ENCODE measurements at places on chromosomes 1 and 21.
A peak's percentile ranks its signal among the peaks of the same experiment; 100 is the strongest.

GRCh38 chr21:25862596-25862995, 127.8 kb downstream of the GABPA start:
- DNase-seq, result no peak

GRCh38 chr1:186014370-186015037, 280.3 kb downstream of the HMCN1 start:
- no peak for DNase-seq

GRCh38 chr1:113868387-113869083, 3.0 kb downstream of the PTPN22 start:
- DNase-seq, result peak; percentile 48

DNA sequence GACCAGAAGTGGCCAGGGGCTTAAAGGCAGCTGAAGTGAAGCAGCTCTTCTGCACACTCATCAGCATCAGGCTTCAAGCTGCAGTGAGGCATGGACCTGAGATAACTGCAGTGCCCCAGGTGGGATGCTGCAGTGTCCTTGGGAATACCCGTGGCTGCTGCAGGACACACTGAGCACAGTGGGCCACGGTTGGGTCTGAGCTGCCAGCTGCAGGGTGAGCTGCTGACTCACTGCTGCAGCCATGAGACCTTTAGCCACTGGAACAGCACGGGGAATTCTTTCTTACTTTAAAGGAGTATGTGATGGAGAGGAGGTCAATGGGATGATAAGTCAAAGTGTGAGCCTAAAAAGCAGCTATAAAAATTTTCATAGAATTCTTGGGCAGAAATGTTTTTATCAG, 102.1 kb downstream of the XCL2 start:
- DNase-seq, result no peak

DNA sequence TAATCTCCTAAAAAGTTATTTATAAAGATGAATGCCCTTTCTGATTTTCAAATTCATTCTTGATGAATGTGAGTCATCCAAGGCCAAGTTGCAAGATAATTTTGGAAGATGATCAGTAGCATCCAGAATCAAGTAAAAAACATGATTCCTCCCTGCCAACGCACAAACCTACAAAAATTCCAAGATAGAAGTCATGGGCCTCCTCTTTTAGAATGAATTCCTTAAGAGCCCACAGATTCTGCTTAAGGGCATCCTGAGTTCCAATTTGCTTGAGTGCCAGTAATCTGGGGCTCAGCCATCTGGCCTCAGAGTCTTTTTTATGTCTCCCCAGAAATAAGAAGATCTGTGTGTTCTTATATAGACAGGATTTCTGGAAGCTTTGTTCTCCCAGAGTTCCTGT, 23.2 kb upstream of the SPATA6 start:
- no peak for DNase-seq

DNA sequence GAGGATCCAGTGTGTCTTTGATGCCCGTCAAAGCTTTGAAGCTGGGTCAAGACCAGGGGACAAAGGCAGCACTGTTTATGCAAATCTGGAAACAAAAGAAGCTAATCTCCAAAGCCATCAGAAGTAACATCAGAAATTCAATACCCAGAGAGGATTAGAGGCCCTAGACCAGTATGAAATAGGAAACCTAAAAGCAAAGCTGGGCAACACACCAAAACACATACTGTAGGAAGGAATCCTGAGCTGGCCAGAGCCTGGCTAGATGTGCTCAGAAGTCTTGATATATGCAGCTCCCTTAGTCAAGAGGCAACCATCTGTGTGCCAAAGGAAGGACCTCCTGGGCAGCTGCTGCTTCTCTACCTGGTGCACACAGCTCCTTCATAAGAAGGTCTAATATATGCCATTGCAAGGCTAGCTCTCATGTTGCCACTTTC, 12.3 kb downstream of the COLGALT2 start:
- peak; percentile 66 for DNase-seq

GRCh38 chr1:91552091-91552490, 51.4 kb downstream of the CDC7 start:
- no peak for DNase-seq

DNA sequence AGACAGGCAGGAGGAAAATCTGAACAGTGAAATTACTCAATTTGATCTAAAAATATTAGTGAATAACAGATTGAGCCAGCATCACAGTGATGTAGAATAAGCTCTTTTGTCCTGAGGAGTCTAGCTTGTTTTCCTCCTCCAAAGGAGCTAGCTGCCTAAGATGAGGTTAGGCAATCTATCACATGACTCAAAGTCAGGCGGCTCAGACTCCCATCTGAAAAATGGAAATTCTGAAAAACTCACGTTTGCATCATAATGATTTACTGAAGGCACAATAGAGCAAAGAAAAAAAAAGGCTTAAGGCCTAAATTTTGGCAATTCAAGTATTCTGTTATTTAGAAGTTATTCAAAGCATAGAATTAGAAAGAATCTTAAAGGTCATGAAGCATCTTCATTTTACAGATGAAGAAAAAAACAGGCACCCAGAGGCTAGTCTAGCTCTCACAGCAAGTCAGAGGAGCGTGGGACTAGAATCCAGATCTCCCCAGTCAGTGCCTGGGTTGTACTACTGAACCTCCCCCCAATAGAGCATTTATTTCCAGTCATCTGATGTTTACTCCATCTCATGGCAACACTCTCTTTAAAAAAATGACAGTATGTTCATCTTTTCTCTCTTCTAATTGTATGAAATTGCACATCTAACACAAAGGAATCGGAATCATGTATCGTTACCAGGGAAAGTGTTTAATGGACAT, 62.5 kb upstream of the ATF3 start:
- peak; percentile 20 for DNase-seq

DNA sequence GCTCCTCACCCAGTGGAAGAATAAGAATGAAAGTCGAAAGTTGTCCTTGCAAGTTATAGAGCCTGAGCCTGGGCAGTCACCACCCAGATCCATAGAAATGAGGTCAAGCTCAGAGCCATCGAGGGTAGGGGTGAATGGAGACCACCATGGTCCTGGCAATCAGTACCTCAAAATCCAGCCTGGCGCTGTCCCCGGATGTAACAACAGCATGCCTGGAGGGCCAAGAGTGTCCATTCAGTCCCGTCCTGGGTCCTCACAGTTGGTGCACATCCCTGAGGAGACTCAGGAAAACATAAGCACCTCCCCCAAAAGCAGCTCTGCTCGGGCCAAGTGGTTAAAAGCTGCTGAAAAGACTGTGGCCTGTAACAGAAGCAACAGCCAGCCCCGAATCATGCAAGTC, 41.8 kb downstream of the PLPPR4 start:
- no peak for DNase-seq

DNA sequence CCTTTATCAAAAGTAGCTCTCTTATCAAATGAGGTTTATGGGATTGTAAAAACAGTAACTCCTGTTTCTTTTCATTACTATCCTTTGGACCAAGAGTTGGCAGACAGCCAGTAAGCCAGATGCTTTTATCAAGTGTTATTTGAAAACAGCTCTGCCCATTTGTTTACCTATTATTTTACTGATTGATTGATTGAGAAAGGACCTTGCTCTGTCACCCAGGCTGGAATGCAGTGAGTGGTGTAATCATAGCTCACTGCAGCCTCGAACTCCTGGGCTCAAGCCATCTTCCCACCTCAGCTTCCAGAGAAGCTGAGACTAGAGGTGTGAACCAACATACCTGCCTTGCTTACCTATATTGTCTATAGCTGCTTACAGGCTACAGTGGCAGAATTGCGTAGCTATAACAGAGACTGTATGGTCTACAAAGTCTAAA, 3.6 kb downstream of the PRKAB2 start:
- peak; percentile 22 for DNase-seq

DNA sequence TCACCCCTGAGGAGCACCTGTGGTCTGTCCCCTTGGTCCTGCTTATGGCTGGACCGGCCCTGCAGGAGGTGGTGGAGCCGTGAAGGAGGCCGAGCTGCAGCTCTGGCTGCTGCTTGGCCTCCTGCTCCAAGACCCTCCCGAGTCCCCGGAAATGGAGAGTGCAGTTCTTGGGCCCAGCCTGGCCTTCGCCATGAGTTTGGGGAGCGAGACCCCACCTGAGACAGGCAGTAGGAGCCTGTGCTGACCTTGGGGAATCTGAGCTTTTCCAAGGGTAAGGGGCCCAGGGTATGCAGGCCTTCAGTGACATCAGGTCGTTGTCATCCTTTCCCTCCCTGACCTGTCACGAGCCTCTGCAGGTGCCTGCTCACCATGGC, 14.1 kb downstream of the TMEM201 start:
- DNase-seq, result no peak

DNA sequence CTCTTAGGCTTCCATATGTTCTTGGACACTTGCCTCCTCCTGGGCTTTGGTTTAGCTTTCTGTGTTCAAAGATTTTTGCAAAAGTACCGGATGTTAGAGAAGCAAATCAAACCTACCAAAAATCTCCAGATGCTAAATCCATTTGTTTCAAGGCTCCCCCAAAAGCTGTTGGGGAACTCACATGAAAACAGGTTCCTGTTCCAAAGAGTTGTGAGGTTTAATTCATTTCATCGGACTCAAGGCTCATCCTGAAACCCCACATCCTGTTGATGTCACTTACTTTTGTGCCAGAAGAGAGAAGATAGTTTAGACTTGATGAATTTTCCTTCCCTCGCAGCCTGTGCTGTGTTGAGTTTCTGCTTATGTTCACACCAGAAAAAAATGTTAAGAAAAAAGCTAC, 41.7 kb upstream of the RXRG start:
- no peak for DNase-seq

DNA sequence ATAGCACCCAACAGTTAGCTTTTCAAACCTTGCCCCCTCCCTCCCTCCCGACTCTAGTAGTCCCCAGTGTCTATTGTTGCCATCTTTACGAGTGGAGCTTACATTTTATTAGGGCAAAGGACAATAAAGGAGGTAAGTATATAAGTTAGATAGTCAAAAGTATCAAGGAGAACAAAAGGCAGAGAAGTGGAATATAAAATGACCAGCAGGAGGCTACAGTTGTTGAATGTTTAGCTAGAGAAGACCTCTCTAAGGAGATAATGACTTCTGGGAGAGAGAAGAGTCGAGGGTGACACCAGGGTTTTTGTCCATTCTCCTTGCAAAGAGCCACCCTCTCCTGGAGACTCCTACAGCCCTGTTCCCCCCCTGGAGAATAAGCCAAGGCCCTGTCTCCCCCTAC, 48.7 kb downstream of the SYT6 start:
- DNase-seq, result no peak

GRCh38 chr1:193342811-193343210, 156.4 kb upstream of the B3GALT2 start:
- DNase-seq, result no peak

- DNase-seq, result no peak
Observed at GRCh38 chr1:176682830-176683535, 220.0 kb downstream of the PAPPA2 start.

DNA sequence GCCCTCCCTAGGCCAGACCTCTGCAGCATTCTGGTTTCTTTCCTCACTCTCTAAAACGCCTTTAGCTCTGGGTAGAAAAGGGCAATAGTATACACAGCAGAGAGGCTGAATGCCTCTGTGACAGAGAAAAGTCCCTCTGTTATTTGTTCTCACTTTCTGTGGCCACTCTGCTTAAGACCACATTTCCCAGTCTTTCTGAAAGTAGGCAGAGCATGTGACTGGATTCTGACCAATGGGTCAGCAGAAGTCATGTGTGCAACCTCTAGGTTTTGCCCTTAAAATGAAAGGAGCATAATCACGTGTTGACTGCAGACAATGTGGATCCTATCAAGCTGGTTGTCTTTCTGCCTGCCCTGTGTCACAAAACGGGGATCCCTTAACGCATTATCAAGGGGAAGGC, 79.7 kb upstream of the MARK1 start:
- no peak for DNase-seq

DNA sequence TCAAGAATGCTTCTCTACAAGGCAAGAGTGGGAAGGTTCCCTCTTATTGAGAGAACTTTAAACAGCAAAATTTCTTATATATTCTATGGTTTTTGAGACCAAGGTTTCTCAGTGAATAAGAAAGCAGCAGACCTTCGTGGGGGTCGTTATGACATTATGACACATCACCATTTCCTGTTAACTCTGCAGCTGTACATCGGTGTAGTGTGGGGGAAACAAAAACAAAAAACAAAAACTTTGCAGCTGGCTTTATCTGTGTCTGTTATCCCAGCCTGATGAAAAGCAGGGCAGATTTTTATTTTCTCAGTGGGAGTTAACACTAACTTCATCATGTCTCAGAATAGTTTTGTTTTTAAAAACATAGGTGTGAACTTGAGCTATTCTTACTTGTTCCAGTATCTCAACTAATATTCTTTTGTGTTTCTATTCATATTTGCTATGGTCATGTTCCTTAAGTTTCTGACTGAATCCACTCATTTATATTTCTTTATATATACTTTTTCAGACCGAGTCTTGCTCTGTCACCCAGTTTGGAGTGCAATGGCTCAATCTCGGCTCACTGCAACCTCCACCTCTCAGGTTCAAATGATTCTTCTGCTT, 2.1 kb downstream of the SDE2 start:
- no peak for DNase-seq

DNA sequence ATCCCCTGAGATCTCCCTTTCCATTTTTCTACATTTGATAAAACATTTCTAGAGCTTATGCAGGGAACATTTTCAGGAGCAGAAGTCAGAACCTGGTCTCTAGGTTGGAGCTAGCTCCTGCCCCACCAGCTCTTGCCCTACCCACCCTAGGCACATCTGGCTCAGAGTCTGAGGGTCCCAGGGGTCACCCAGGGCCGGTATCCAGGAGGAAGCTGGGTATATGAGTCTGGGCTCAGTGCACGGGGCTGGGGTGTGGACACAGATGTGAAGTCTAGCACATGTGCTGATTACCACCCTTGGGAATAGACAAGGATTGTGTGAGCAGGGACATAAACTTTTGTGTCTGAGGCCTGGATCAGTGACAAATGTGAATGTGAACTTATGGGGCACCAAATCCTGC, 95.4 kb downstream of the MATN1 start:
- no peak for DNase-seq

DNA sequence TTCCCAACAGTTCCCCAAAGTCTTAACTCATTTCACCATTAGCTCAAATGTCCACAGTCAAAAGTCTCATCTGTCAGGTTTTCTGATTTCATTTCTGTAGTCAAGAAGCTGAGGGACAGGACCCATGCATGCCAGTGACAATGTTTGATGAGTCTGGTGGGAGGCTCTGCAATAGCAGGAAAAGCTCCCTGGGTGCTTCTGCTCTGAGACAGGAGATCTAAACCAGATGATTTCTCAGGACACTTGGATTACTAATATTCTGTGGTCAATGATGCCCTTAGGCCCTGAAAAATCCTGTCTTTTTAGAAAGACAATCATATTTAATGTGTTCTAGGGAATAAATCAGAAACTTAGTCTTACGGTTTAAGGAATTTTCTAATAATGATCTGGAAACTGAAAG, 56.4 kb downstream of the PCBP3 start:
- DNase-seq, result no peak

GRCh38 chr1:155978325-155978972, at the start of gene ARHGEF2:
Gene ARHGEF2 (minus strand): TSS chr1:155978547. CDS start chr1:155978427, 120 bp downstream.
- peak; percentile 95 for DNase-seq

DNA sequence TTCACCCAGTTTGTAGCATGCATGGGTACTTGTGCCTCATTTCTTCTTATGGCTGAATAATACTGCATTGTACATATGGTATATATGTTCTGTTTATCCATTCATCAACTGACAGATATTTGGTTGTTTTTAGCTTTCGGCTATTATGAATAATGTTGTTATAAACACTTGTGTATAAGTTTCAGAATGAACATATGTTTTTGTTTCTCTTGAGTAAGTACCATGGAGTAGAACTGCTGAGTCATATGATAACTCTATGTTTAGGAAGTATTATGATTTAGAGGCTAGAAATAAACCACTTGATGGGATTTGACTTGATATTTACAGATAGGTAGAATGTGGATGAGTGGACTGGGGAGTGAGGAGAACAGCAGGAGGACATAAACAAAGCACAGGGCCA, 48.6 kb downstream of the WNT2B start:
- no peak for DNase-seq

GRCh38 chr1:199020904-199021303, 382.1 kb downstream of the PTPRC start:
- no peak for DNase-seq

GRCh38 chr21:36203603-36203889, 46.9 kb downstream of the DOP1B start:
- DNase-seq, result peak; percentile 82

All from NCI-H226 (cell line).